Mesendoderm (in vitro differentiated cells): ENCODE measurements at places on chromosomes 5 and 9.

GRCh38 chr5:141640698-141641097 is 3.9 kb downstream of the RELL2 start:
- H3K4me3 ChIP-seq = no peak overlapping the region
- peaks cover 2% of the 10 kb centered on the region for H3K4me1 ChIP-seq
- H3K27ac ChIP-seq = no peak overlapping the region
- DNase-seq = no peak

DNA sequence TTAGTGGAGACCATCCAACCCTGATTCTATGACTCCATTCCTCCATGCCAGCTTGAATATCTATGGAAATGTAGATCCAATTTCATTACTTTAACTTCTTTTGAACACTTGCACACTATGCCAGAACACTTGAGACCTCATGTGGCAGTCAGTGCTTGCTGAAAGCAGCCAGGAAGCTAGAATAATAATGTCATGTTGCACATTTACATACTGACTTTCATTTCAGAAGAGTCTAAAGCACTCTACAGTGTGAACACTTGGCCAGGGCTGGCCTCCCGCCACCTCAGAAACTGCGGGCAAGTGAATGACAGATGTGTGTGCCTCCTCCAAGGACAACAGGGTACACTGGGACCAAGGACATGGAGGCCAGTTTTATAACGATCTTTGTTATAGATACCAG is 97.3 kb downstream of the SLF1 start:
- H3K4me1 ChIP-seq = no peaks in the 10 kb centered on the region
- peaks cover 5% of the 10 kb centered on the region for H3K36me3 ChIP-seq
- no peaks in the 10 kb centered on the region for H3K27me3 ChIP-seq
- H3K4me3 ChIP-seq = no peak overlapping the region
- no peak overlapping the region for H3K27ac ChIP-seq
- DNase-seq = no peak

- no peak overlapping the region for H3K4me3 ChIP-seq
- H3K4me1 ChIP-seq = no peaks in the 10 kb centered on the region
- H3K36me3 ChIP-seq = no peaks in the 10 kb centered on the region
- peak; percentile 89 for DNase-seq
- H3K27me3 ChIP-seq = no peaks in the 10 kb centered on the region
These were observed 168.6 kb downstream of the CARTPT start for GRCh38 chr5:71887680-71888079.

DNA sequence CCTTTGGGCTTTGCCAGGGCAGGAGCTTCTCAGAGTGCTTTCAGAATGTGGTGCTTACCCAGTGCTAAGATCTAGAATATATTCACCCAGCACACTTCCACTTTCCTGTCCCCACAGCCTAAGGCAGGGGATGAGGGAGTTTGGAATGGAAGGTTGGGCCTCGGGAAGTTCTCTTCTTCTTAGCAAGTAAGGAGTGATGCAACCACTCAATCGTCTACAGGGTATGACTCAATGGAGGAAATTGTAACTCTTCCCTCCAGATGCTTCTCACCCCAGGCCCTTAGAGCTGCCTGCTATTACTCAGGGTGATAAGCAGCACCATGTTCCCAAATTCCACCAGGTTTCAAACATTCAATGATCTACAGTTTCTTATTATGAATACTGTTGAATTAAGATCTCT is 30.8 kb upstream of the AGGF1 start:
- no peaks in the 10 kb centered on the region for H3K36me3 ChIP-seq
- H3K4me3 ChIP-seq = no peak overlapping the region
- H3K27ac ChIP-seq = no peak overlapping the region
- DNase-seq = peak; percentile 59
- H3K27me3 ChIP-seq = no peaks in the 10 kb centered on the region
- H3K4me1 ChIP-seq = no peaks in the 10 kb centered on the region

- no peak for DNase-seq
- no peaks in the 10 kb centered on the region for H3K36me3 ChIP-seq
- no peaks in the 10 kb centered on the region for H3K4me1 ChIP-seq
- H3K4me3 ChIP-seq = no peak overlapping the region
- no peak overlapping the region for H3K27ac ChIP-seq
These were observed 16.4 kb upstream of the SEMA4D start for GRCh38 chr9:89514337-89514736.

- H3K27ac ChIP-seq = no peak overlapping the region
- no peaks in the 10 kb centered on the region for H3K36me3 ChIP-seq
- H3K4me3 ChIP-seq = no peak overlapping the region
- DNase-seq = no peak
These were observed 493.9 kb downstream of the CCDC171 start for GRCh38 chr9:16046713-16047112.

DNA sequence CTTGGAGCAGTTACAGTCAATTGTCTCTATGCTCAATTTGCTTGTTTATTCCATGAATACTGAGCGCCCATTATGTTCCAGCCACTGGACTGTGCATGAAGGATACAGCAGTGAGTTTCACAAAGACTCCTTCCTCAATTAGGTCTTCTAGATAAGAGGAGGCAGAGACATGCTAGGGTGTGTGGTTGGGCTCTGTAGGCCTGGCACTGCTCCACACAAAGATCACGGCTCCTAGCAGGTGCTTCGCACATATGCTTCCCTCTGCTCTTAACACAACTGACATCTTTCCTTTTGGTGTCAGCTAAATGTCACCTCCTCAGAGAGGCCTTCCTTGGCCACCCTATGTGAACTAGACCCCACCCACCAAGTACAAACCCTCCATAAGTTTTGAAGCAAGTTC is 10.9 kb downstream of the IL12B start:
- H3K4me3 ChIP-seq = no peak overlapping the region
- no peak overlapping the region for H3K27ac ChIP-seq
- no peaks in the 10 kb centered on the region for H3K36me3 ChIP-seq
- DNase-seq = no peak
- no peaks in the 10 kb centered on the region for H3K4me1 ChIP-seq

DNA sequence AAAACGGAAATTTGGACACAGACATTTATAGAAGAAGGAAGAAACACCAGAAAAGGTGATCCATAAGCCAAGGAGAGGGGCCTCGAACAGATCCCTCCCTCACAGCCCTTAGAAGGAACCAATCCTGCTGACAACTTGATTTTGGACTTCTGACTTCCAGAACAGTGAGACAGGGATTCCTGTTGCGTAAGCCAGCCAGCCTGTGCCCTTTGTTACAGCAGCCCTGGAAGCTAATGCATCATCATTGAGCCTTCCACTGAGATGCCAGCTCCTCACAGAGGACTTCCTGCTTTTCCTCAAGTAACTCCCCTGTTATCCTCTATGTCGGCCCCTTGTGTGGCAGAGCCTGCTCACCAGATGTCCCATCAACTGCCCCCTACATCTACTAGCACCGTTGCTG is 94.1 kb downstream of the JMY start:
- H3K4me3 ChIP-seq = no peak overlapping the region
- no peak overlapping the region for H3K27ac ChIP-seq
- no peaks in the 10 kb centered on the region for H3K36me3 ChIP-seq
- H3K27me3 ChIP-seq = no peaks in the 10 kb centered on the region
- DNase-seq = peak; percentile 11

- no peaks in the 10 kb centered on the region for H3K4me1 ChIP-seq
- DNase-seq = no peak
- no peaks in the 10 kb centered on the region for H3K27me3 ChIP-seq
- no peak overlapping the region for H3K4me3 ChIP-seq
These were observed 233.8 kb downstream of the PIK3R1 start for GRCh38 chr5:68449380-68449779.

GRCh38 chr9:79570448-79571308 is 1.1 kb upstream of the TLE4 start:
- H3K4me1 ChIP-seq = peaks cover 2% of the 10 kb centered on the region
- peak overlapping the region; percentile 78 for H3K4me3 ChIP-seq
- peak; percentile 71 for DNase-seq
- peak overlapping the region; percentile 97 for H3K27ac ChIP-seq
- no peaks in the 10 kb centered on the region for H3K36me3 ChIP-seq

DNA sequence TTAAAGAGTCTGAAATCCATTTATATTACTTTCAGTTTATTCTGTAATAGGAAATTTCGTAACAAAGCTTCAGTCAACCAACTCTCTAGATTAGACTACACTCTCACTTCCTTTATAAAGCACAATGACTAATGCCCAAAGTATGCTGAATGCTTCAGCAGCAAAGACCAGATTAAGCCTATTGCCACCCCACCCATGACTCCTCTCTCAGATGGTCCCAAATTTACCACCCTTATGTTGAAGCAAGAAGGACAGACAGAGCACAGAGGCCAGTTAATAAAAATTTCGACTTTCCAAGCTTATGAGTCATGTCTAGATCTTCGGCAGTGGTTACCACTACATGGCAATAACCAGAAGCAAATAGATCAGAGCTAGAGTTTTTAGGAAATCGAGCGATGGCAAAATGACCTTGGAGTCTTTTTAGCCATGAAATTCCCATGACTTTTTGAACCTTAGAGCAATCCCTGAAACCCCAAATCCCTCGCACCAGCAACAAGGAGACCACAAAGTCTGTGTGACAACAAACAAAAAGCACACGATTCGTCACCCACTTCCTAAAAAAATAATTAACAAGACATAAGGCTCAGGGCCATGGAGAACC is 287.8 kb upstream of the RASA1 start:
- no peaks in the 10 kb centered on the region for H3K36me3 ChIP-seq
- peak; percentile 69 for DNase-seq

DNA sequence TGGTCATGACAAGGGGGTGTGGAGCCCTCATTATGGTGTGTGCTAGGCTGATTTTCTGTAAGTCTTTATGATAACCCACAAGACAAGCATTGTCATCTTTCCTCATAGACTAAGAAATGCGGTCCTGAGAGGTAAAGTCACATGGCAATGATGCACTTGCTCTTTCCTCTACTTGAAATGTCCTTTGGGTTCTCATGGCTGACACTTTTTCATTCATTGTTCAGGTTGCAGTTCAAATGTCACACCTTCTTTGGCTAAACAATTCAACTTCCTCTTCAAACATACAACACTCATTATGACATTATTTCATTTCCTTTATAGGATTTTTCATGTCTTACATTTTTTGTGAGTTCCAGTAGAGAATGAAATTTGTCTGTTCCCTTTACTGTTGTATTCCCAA is 323.6 kb upstream of the PRR16 start:
- no peak overlapping the region for H3K27ac ChIP-seq
- H3K4me1 ChIP-seq = no peaks in the 10 kb centered on the region
- H3K27me3 ChIP-seq = no peaks in the 10 kb centered on the region
- H3K36me3 ChIP-seq = no peaks in the 10 kb centered on the region

DNA sequence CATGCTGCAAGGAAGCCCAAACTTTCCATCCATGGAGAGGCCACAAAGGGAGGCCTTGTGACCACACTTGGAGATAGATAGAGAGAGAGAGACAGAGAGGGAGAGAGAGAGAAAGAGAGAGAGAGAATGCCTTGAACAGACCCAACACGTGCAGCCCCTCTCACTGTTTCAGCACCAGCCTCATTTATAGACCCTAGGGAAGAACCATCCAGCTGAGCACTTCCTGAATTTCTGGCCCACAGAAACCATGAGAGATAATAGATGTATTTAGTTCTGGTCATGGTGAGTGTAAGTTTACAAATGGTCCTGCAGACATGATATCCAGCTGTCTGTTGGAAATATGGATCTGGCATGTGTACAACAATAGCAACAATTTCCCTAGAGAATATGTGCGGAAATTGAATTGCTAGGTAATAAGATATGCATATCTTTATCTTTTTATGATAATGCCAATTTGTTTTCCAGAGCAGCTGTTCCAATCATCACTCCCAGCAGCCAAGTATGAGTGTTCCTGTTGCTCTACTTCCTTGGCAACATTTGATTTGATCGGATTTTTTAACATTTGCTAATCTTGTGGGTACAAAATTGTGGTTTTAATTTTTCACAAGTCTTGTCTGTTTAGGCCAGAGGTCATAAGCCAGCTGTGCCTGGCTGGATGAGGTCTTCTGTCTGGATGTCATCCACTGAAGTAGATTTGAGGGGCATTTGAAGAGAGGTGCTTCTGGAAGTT is 217.3 kb upstream of the IL12B start:
- H3K4me3 ChIP-seq = no peak overlapping the region
- no peaks in the 10 kb centered on the region for H3K4me1 ChIP-seq
- DNase-seq = no peak

- H3K27ac ChIP-seq = no peak overlapping the region
- no peak overlapping the region for H3K4me3 ChIP-seq
- H3K27me3 ChIP-seq = no peaks in the 10 kb centered on the region
- H3K36me3 ChIP-seq = no peaks in the 10 kb centered on the region
- no peaks in the 10 kb centered on the region for H3K4me1 ChIP-seq
These were observed 440.5 kb upstream of the SGCD start for GRCh38 chr5:155886311-155887031.

GRCh38 chr5:124515497-124516245 is 230.8 kb downstream of the ZNF608 start:
- H3K4me3 ChIP-seq = no peak overlapping the region
- no peak for DNase-seq
- no peaks in the 10 kb centered on the region for H3K36me3 ChIP-seq
- H3K4me1 ChIP-seq = no peaks in the 10 kb centered on the region

- H3K4me3 ChIP-seq = no peak overlapping the region
- no peaks in the 10 kb centered on the region for H3K36me3 ChIP-seq
- no peaks in the 10 kb centered on the region for H3K4me1 ChIP-seq
- no peaks in the 10 kb centered on the region for H3K27me3 ChIP-seq
- no peak overlapping the region for H3K27ac ChIP-seq
These were observed 594.5 kb downstream of the BNC2 start for GRCh38 chr9:16275795-16276624.

- DNase-seq = no peak
- H3K27me3 ChIP-seq = no peaks in the 10 kb centered on the region
- no peak overlapping the region for H3K4me3 ChIP-seq
These were observed 6.5 kb downstream of the ADAMTS16 start for GRCh38 chr5:5146530-5147160.

DNA sequence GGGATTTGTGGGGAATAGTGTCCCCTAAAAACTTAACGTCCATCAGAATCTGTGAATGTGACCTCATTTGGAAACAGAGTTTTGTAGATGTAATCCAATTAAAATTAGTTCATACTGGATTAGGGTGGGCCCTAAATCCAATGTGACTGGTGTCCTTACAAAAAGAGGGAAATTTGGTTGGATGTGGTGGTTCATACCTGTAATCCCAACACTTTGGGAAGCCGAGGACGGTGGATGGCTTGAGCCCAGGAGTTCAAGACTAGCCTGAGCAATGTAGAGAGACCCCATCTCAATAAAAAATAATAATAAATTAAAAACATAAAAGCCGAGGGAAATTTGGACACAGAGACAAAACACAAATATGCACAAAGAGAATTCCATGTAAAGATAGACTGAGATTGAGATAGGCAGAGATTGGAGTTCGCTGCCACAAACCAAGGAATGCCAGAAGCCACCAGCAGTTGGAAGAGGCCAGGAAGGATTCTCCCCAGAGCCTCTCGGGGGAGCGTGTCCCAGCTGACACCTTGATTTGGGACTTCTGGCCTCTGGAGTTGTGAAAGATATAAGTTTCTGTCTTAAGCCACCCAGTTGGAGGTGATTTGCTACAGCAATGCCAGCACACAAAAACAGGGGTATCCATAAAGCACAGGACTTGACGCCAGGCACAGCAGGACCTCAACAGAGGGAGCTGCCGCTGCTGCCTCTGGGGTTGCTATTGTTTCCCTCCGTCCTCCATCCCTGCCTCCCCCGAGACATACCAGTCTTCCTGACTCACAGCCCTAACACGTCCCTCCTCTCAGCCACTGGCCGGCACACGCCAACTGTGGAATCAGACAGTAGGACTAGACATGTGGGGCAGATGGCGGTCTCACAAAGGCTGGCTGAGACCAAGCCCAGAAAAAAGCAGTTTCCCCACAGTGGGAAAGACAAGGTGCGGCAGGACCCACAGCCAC is 73.8 kb upstream of the IL17B start:
- no peaks in the 10 kb centered on the region for H3K27me3 ChIP-seq
- DNase-seq = peak; percentile 96
- H3K4me3 ChIP-seq = no peak overlapping the region
- peak overlapping the region; percentile 13 for H3K27ac ChIP-seq
